MM.1S (cell line): ENCODE measurements at places on chromosomes 13 and 19.

DNA sequence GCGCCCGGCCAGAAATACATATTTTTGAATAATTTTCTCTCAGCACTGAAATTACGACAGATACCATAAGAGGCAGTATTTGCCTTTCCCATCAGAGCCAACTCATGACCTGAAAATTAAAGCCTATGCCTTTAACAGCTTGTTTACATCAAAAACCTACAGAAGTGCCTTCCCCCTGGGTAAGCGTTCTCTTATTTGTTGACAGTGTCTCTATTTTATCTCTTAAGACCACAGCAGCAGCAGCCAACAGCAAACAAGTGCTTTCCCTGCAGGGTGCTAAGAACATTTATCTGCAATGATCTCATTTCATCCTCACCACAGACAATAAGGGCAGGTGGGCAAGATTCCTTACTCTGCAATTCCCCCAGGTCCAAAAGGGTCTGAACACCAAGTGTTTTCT, 6.0 kb downstream of the AKAP8L start:
- H3K4me1 ChIP-seq, result peaks cover 8% of the 10 kb centered on the region
- no peaks in the 10 kb centered on the region for H3K36me3 ChIP-seq
- no peak for DNase-seq
- H3K4me3 ChIP-seq, result no peak overlapping the region
- H3K27me3 ChIP-seq, result no peaks in the 10 kb centered on the region

- no peak overlapping the region for H3K27ac ChIP-seq
- H3K36me3 ChIP-seq, result no peaks in the 10 kb centered on the region
- no peaks in the 10 kb centered on the region for H3K27me3 ChIP-seq
- no peaks in the 10 kb centered on the region for H3K4me1 ChIP-seq
- no peak for DNase-seq
These were observed 70.6 kb downstream of the ATP11A start for GRCh38 chr13:112760435-112760834.

GRCh38 chr13:54950546-54950945, 1921.9 kb downstream of the OLFM4 start:
- no peak overlapping the region for H3K4me3 ChIP-seq
- no peaks in the 10 kb centered on the region for H3K4me1 ChIP-seq
- DNase-seq, result no peak
- no peaks in the 10 kb centered on the region for H3K27me3 ChIP-seq
- no peak overlapping the region for H3K27ac ChIP-seq

DNA sequence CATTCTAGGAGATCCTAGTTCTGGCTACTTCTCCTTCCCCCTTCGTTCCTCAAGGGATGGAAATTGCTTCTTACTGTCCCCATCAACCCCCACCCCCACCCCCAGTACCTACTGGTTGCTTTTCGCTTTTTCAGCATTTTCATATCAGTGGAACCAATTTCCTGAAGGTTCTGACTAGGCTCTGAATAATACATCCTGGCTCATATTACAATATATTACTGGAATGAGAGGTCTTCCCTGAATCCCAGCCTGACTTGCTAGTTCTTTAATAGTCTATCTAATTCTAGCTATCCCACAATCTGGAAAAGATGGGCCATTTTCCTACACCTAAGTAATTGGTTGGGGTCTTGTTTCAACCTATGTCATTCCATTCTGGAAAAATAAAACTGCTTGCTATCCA, 207.4 kb downstream of the COG6 start:
- no peaks in the 10 kb centered on the region for H3K4me1 ChIP-seq
- H3K27ac ChIP-seq, result no peak overlapping the region
- no peak for DNase-seq
- no peak overlapping the region for H3K4me3 ChIP-seq
- H3K36me3 ChIP-seq, result no peaks in the 10 kb centered on the region
- H3K27me3 ChIP-seq, result no peaks in the 10 kb centered on the region

- H3K36me3 ChIP-seq, result no peaks in the 10 kb centered on the region
- H3K4me3 ChIP-seq, result peak overlapping the region; percentile 55; the same call in 1 of the 2 replicates
- H3K27ac ChIP-seq, result peak overlapping the region; percentile 29; the same call in 1 of the 2 replicates
- peak; percentile 52 for DNase-seq
- peaks cover 5% of the 10 kb centered on the region; the same call in 1 of the 2 replicates for H3K4me1 ChIP-seq
These were observed 7.8 kb upstream of the SERTAD1 start for GRCh38 chr19:40433391-40434216.

DNA sequence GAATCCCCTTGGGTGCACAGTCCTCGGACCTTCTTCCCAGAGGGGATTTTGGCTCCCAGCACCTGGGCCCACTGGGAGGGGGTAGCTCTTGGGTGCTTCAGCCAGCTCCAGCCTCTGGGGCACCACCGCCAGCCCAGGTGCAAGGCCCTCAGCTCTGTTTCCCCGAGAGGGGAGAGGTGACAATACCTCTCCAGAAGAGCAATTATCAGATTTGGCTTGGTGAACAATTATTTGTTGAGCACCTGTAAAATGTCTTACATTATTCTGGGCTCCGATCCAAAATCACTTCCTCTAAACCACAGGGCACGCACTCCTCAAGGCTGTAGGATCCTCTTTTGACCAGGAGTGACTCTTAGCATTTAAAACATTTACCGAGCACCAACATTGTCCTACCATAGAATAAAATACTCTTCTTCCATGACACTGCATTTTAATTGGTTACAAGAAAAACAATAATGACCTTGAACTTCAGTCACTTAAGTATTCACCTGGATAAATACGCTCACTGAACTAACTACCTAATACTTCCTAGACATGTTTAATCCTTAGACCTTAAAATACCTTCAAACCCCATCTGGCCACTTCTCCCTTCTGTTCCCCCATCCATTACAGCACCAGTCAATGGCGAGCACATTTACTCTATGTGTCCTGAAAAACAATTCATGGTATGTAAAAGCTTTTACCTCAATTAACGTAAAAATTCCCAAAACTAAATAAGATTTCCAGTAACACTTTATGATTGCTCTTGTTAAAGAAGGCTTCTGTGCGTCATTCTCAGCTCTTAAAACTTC, 54.8 kb downstream of the ABCC4 start:
- H3K4me1 ChIP-seq, result no peaks in the 10 kb centered on the region
- H3K36me3 ChIP-seq, result no peaks in the 10 kb centered on the region
- DNase-seq, result no peak

GRCh38 chr13:110562696-110563462, 1.4 kb upstream of the RAB20 start:
- H3K27me3 ChIP-seq, result peaks cover 16% of the 10 kb centered on the region
- no peaks in the 10 kb centered on the region for H3K36me3 ChIP-seq
- no peaks in the 10 kb centered on the region for H3K4me1 ChIP-seq
- H3K4me3 ChIP-seq, result peak overlapping the region; percentile 65; the same call in 1 of the 2 replicates

GRCh38 chr13:90171649-90172048, 1175.8 kb upstream of the MIR17HG start:
- DNase-seq, result peak; percentile 34
- H3K27me3 ChIP-seq, result no peaks in the 10 kb centered on the region
- no peaks in the 10 kb centered on the region for H3K36me3 ChIP-seq
- no peak overlapping the region for H3K27ac ChIP-seq

GRCh38 chr19:43814663-43815352, 12.3 kb upstream of the ZNF283 start:
- no peaks in the 10 kb centered on the region for H3K36me3 ChIP-seq
- H3K27ac ChIP-seq, result no peak overlapping the region
- H3K27me3 ChIP-seq, result no peaks in the 10 kb centered on the region; the same call in 1 of the 2 replicates
